ENCODE measurements at places on chromosomes 4 and X.

- DNase-seq = no peak
These were observed 111.8 kb downstream of the EFNB1 start for GRCh38 chrX:68940601-68941000.

DNA sequence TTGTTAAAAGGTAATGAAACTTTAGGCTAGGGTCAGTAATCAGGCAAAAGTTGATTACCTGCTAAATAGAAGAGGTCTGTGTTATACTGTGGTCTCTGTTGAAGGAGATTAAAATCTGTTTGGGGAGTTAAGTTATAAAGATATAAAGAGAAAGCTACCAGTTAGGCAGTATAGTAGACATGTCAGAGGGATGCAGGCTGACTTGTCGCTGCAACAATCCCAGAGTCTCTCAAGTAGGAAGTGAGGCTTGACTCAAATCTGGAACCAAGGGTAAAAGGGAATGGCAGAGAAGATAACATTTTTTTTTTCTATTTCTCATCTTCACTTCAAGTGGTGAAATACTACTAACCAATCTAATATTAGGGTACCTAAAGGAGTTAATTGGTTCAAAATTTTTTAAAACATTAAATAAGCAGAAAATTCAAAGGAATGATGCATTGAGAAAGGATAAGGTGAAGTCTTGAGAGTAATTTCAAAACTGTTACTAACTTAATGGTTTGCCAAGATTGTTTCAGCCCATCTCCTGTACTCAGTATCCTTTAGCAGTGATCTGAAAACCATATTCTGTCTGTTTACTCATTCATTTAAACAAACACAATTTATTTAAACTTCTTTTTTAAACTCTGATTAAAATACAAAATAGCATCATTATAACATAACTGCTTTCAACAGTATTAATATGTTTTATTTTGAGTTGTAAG, 12.8 kb downstream of the HERC3 start:
- no peak for DNase-seq

GRCh38 chr4:146245246-146245645, 30.9 kb downstream of the REELD1 start:
- DNase-seq = no peak

- no peak for DNase-seq
These were observed 46.4 kb downstream of the NAT8L start for GRCh38 chr4:2105559-2105958.

DNA sequence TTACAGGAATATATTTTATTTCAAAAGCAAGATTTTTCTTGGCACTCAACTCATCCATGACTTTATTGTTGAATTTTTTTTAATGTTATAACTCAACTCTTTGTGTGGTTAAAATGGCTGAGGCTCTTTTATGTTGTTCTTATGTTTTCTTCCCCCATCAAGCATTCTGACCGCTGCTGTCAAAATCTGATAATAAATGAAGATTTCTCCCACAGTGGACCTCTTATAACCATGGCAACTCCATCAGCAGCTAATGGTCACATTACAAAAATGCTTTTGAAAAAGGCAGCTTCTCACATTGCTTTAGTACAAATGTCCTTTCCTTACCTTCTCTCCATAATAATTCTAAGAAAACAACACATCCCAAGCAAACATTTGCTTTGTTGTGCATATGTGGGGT, 96.0 kb upstream of the ATOH1 start:
- DNase-seq = no peak

- no peak for DNase-seq
These were observed 90.3 kb upstream of the FRG1 start for GRCh38 chr4:189850239-189850856.

GRCh38 chrX:78931814-78932213, 13.4 kb upstream of the P2RY10 start:
- DNase-seq = no peak

- no peak for DNase-seq
These were observed 6.0 kb downstream of the PLXNB3 start for GRCh38 chrX:153769865-153770600.

GRCh38 chr4:42483426-42484379, 86.4 kb downstream of the SHISA3 start:
- no peak for DNase-seq

DNA sequence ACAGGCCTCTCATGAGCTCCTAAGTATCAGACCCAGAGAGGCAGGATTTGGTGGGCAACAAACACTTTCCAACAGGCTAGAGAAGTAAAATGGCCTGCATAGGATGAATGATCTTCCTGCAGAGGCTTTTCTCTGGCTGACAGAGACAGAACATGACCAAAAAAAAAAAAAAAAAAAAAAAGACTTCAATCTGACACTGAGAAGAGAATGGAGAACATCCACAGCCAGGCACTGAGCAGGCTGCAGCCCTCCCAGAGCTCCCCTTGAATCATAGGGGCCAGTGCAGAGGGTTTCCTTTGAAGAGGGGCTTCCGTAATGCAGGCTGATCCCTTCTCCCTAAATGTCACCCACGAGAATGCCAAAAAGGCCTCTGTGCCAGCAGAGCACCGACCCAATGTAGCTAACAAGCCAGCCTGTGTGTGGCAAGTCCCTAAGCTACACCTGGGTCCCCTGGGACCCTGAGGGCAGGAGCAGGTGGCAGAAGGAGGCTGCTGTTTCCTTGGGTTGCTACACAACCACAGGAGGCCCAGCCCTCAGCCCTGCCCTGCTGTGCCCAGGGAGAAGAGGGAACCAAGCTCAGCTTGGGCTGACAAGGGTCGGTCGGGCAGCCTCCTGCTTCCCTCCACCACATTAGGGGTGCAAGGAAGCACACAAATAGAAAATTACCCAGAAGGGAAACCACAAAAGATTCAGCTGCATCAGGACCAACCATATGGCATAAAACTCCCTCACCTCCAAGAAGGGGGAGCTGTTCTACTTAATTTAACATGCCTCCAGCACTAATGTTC, 55.6 kb downstream of the MAP7D2 start:
- peak; percentile 59 for DNase-seq

DNA sequence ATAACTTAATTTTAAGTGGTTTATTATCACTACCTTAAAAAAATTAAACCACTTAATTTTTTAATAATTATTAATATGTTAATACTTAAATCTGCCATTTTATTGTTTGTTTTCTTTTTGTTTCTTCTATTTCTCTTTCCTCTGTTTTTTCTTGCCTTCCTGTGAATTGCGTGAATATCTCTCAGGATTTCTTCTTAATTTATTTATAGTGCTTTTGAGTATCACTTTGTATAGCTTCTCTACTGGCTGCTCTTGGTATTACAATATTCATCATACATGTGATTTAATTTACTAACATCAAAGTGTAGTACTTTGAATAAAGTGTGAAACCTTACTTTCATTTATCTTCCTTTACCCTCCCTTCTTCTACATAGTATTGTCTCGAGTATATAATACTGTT, 349.5 kb upstream of the CPXCR1 start:
- DNase-seq = no peak

- no peak for DNase-seq
These were observed 340.3 kb downstream of the ZNF674 start for GRCh38 chrX:46204721-46205422.
